Right ventricle myocardium superior (tissue), 1 donor: ENCODE measurements at places on chromosomes 3 and 15. TPM values are rescaled to one million over a fixed set of nuclear protein-coding genes. Genes with fewer than 3 reads are reported as not detected.

DNA sequence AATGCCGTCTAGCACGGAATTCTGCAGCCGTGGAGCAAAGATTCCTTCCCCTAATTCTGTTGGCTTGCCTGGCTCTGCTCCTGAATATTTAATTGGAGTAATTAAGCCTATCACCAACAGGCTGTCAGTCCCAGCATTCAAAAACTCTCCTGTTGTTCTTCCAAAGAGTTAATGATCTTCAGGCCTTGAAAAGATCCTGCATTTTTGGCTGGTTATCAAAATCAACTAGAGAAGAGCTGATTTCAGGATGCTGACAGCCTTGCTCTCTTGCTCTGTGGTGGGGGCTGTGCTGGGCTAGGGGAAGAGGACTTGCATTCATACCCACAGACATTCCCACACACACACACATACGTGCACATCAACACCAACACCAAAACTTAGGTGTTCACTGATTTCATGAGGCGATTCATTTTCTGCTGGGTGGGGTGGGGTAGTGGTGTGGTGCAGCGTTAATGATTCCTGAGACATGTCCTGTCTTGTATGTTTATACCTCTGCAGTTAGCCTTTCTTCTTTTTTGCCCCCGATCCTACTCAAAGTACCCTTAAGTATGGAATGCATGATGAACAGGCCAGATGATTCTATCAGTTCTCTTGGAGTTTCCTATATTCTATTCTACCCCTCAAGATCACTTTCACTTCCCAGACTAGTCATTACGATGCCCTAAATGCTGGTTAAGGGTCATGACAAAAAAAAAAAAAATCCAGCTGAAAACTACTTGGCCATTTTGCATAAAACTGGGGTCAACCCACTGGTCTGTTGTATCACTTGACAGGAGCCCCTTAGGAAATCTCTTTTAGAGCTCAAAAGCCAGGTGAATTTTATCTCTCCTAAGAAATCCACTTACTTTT is 42.3 kb downstream of the CPN2 start:
- DNase-seq: no peak

GRCh38 chr3:16509721-16510619 is 3.5 kb downstream of the RFTN1 start:
- DNase-seq: no peak

- no peak for DNase-seq
These were observed 64.4 kb downstream of the LRRC28 start for GRCh38 chr15:99315636-99316035.

DNA sequence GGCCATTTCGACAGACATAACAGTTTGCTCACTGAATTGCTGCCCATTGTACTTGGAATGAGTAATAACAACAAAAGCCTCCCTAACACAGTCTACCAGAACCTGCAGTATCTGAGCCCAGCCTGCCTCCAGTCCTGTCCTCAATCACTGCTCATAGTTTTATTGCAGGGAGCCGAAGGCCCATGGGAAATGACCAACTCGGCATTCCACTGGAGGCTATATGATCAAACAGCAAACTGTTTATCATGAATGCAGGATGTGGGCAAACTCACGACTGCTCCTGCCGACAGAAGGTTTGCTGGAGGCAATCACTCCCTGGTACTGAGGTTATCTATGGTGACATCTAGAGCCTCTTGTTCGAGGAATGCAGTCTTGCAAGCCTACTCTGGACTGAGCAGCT is 46.3 kb downstream of the LSM3 start:
- DNase-seq: no peak

SLC9A9 gene
- total RNA-seq: 7.2 TPM
